Left forelimb (tissue), 1 donor: ENCODE measurements at places on chromosomes 11 and 22.

DNA sequence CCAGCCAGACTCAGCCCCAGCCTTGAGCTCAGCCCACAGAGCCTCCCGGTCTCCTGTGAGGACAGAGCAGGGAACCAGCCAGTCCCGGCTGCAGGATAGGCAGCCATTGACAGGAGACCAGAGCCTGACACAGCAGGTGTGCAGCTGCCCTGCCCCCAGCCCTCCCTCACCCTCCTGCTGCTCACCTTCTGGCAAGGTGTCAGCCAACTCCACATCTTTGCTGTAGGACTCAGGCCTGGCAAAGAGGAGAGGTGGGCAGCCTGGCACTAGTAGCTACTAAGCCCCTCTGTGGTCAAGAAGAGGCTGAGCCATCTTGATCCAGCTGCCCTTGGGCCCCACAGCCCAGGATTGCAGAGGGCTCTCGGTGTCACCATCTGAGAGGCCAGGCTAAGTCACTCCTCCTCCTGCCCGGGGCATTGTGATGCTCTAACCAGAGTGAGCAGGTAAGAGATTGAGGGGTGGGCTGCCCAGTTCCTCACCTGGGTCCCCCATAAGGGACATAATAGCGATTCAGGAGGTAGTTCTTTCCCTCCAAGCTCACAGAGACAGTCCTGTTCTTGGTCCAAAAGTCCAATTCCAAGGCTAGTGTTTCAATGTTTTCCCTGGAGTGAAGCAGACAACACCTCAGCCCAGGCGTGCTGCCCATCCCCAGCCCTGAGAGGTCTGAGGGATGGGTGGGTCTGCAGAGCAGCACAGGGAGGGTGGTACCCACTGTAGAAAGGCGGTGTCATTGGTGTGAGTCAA, 18.6 kb downstream of the TREH start:
- peak; percentile 58 for DNase-seq

GRCh38 chr22:22431271-22432220, 77.0 kb downstream of the ZNF280B start:
- no peak for DNase-seq

- DNase-seq = no peak
Observed at GRCh38 chr11:57815877-57816276, 54.3 kb downstream of the CTNND1 start.

- peak; percentile 40 for DNase-seq
Observed at GRCh38 chr22:44413211-44413610, 84.8 kb downstream of the RTL6 start.

DNA sequence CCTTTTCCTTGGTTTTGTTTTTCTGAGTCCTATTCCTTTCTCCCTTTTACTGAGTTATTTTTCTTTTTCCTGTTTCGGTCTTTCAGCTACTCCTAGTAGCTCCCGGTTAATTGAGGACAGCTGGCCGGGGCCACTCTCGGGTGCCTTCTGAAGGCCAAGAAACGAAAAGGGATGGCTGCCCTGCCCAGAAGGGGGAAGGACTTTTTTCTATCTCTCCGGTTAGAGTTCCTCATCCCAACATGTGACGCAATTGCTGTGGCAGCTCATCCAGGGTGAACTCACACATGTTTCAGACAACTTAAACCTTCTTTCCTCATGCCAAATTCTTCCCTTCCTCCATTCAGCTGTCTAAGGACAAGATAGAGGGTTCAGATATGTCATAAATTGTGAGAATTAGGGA, 83.6 kb downstream of the PIWIL4 start:
- DNase-seq = no peak

DNA sequence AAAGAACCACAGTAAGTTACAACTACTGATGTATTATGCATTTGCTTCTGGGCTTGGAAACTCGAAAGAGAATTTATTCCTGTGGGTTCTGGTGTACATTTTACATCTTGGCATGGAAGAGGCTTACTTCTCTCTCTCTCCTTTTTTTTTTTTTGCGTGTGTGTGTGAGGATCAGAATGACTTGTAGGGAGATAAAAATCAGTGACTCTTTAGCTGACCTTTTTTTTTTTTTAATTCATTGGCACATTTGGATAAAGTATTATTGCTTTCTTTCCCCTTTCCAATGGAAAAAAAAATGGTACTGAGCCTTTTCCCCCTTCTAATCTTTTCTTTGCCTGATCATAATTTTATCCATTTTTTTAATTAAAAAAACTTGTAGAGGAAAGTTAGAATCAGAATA, 43.5 kb downstream of the EXT2 start:
- DNase-seq = no peak

DNA sequence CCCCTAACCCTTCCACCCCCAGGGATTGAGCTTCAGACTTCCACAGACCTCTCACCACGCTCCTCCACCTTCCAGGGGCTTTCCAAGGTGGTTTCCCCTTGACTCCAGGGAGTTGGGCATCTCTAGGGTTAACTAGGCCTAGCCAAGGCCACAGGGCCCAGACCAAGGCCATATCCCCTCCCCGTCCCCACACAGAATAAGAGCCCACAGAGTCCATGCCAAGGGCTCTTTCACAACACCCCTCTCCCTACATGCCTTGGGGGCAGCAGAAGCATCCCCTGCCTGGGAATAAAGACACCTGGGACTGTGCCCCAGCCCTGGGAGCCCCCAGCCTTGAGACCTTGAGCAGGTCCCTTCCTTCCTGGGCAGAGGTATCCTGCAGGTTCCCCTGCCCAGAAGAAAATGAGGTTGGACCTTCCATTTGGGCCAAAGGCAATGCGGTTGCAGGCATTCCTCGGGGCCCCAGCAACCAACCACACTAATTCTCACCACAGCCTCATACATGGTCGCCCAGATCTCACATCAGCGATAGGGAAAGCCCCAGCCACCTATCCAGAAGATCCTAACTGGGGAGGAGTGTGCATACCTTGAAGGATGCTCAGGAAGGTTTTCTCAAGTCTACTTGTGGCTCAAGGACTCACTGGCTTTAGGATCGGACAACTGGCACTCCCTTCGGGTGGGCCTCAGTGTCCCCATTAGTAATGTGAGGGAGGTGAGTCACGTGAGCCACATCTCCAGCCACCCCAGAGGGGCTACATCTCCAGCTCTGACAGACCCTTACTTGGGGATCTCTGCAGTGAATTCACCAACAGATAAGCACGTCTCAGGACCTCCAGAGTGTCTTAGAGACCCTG, 1.7 kb downstream of the GDPD5 start:
- no peak for DNase-seq

- no peak for DNase-seq
Observed at GRCh38 chr11:57630171-57630570, 19.5 kb downstream of the YPEL4 start.

GRCh38 chr11:82703796-82704195, 29.9 kb downstream of the FAM181B start:
- DNase-seq = no peak

DNA sequence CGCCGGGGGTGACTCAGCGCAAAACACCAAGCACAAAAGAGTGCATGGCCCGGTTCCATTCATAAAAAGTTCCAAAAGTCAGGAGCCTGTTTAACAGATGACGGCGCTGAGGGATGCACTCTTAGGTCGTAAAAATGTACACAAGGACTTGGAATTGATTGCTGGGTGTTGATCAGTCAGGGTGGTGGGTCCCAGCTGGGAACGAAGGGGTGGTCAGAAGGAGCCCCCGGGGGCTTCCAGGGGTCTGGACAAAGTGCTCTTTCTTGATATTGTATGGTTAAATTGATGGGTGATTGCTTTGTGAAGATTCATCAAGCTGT, 20.7 kb downstream of the IFITM10 start:
- no peak for DNase-seq

DNA sequence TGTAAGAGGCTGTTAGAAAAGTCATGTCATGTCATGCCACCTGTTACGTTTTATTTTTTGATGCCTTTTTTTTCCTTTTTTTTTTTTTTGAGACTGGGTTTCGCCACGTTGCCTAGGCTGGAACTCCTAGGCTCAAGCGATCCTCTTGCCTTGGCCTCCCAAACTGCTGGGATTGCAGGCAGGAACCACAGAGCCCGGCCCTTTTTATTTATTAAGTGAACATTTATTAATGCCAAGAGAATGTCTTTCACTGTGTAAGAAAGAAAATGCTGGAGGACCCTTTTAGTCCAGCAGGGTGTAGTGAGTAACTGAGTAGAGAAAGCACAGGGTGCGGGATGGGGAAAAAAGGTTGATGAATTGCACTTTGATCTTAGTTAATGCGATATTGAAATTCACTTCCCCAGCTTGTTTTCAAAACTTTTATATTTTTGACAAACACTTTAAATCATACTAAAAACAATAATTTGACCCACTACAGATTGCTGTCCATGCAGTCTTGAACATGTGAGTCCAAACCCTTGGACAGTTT, 2.3 kb upstream of the XBP1 start:
- DNase-seq = no peak

DNA sequence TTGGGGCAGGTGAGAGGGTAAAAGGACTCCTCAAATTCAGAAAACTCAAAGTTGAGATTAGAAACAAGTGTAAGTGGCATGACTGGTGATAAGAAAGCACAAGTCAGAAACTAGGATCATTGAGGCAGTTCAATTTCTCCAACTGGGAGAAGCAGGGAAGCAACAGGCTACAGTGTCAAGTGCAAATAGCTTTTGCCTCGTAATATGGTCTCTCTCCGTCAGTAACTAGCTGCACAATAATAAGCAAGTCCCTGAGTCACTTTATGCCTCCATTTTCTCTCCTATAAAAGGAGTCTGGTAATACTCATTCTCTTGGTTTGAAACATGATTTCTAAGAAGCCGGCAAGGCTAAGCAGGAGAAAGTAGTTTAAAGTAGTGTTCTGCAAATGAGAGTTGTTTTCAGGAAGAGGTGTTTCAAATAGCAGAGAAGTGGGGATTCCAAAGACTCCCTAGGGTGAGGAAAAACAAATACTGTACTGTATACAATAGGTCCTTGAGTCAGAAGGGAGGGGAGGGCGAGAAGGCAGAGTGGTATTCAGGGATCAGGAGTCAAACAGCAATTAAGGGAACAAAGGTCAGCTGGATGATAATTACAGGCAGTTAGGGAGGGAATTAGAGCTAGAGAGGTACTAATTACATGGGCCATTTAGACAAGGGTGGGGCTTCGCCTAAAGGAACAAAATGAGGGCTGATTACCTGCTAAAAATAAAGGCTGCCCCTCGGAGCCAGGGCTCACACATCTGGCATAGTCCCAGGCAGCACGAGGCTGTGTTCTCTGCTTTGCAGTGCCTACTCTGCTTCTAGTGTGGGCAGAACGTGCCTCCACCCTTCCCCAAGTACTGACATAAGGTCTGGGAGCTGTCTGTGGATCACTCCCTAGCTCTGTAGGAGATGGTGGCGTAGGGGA, 96.0 kb upstream of the BDNF start:
- DNase-seq = no peak

DNA sequence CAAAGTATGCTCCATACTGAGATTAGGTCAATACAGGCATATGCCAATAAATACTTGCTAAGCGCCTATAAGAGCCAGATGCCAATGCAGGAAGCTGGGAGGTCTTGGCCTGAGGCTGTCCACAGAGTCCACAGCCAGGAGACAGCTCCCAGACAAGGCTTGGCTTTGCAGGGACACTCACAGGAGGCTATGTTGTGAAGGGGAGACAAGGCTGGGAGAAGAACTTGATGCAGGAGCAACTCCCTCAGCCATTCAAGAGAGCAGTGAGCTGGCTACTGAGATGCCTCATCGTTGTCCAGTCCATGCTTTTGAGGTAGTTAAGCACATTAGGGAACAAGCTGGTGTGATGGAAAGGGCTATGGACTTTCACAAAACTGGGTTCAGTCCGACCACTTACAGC, 891.5 kb downstream of the TBC1D22A start:
- no peak for DNase-seq

- DNase-seq = peak; percentile 61
Observed at GRCh38 chr11:69922015-69922595, 102.9 kb upstream of the FGF3 start.
